ENCODE measurements at places on chromosomes 3 and 15.
A peak's percentile ranks its signal among the peaks of the same experiment; 100 is the strongest.

GRCh38 chr3:183697610-183698317, at the start of gene YEATS2:
Gene YEATS2 (plus strand): TSS chr3:183697797. CDS start chr3:183715163, 17,366 bp downstream.
- DNase-seq, result peak; percentile 90

GRCh38 chr3:73216310-73216709, 154.9 kb downstream of the EBLN2 start:
- DNase-seq, result no peak

- no peak for DNase-seq
These were observed 707.8 kb upstream of the LMCD1 start for GRCh38 chr3:7793786-7794185.

DNA sequence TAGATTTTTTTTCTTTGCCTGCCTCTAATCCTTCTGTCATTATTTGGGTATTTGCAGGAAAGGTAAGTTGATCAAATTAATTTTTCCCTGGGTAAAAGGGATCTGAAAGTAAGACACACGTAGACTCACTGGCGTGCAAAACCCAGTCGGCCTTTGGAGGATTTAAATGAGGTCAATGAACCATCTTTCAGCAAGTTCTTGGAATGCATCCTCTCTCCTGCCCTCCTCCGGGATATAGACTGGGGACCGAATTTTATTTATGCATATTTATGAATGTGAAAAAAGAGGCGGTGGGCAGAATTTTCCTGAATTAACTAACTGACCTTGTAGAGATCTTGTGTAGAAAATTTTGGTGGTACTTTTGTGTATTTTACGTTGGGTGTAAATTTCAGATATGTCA, 2.2 kb downstream of the CADM2 start:
- DNase-seq, result peak; percentile 72

DNA sequence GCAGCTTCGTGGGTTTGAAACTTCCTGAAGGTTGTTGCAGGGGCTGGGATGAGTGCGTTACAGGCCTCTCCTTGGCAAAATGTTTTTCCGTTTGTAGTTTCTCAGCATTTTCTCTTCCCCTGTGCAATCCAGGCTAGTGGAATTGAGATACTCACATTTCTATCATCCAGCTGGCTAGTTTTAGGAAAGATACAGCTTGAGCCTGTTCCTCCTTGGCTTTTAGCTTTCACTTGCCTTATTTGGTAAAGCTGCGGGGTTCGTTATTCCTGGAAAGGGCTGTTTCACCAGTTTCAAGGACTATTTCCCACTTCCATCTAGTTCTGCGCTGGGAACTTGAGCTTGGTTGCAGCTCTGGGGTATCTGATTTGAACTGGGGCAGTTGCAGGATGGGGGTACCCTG, 90.3 kb downstream of the ITPR1 start:
- DNase-seq, result no peak

- DNase-seq, result no peak
These were observed 35.6 kb upstream of the MUC4 start for GRCh38 chr3:195847055-195847950.

DNA sequence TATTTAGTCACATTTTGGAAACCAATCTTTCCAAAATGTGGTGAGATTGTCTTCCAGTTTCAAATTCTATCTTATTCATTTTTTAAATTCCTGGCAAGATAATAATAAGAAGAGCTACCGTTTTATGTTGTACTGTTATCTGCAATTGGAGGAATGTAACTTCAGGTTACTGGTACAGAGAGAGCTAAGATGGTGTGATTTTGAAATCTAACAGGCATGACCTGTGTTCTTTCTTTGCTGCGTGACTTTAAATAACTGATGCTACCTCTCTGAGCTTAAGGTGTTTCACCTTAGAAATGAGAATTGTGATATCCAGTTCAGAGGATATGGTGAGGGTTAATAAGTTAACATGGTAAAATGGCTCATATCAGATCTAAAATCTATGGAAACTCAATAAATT, 21.7 kb downstream of the CADM2 start:
- DNase-seq, result no peak

- peak; percentile 69 for DNase-seq
These were observed 79.8 kb upstream of the NR2E3 start for GRCh38 chr15:71730277-71731144.

DNA sequence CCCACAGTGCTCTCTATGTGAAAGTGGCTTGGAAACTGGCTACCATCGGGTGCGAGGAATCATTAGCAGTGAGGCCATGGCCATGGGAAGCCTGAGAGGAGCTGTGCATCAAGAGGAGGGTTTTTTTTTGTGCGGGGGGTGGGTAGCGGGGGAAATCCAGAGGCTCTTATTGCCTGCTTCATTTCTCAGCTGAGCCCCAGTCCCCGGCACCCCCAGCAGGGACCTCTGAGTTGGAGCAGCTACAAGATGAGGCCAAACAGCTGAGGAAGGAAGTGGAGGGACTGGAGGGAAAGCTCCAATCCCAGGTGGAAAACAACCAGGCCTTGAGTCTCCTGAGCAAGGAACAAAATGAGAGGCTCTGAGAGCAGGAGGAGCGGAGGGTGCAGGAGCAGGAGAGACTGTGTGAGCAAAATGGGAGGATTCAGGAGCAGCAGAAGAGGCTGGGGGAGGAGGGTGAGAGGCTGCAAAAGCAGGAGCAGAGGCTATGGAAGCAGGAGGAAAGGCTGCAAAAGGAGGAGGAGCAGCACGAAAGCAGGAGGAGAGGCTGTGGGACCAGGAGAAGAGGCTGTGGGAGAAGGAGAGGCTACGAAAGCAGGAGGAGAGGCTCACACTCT, 76.7 kb downstream of the ADAMTS7 start:
- DNase-seq, result no peak

DNA sequence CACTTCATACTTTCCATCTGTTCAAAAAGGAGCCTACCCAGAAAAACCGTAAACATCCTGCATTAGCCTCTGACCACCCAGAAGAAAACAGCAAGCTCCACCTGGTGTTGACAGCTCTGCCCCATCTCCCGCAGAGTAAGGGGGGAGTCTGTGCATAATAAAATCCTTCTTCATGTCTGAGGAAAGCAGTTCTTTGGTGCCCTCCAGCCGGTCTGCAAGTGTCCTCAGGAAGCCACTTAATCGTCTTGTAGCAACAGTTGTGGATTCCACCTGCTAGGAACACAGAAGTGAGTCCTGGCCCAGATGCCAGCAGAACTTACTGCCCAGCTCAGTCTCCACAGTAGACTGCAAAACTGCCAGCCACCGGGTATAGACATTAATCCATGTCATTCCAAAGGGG, 22.5 kb downstream of the RIOX2 start:
- DNase-seq, result no peak

DNA sequence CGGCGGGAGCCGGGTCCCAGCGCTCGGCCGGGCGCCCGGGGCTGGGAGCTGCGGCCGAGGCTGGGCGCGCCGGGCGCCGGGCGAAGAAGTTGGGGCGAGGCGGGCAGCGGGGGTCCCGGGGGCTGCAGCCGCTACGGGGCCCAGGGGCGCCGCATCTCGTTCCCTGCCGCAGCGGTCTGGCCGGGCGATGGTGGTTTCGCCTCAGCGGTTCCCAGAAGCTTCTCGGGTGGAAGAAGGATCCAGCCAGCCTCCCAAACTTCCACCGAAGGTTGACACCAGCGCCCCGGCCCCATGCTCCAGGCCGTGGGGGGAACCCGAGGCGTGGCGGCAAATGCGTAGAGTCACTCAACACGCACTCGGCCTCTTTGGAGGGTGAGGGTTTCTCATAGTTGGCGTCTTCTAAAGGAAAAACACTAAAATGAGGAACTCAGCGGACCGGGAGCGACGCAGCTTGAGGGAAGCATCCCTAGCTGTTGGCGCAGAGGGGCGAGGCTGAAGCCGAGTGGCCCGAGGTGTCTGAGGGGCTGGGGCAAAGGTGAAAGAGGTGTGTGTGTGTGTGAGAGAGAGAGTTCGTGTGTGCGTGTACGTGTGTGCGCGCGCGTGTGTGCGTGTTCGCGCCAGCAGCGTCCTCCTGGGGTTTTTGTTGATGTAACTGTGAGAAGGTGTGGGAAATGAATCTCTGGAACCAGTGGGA, 940 bp downstream of the BOC start:
- peak; percentile 79 for DNase-seq

GRCh38 chr3:52078781-52079560, 22.6 kb upstream of the DUSP7 start:
- no peak for DNase-seq

DNA sequence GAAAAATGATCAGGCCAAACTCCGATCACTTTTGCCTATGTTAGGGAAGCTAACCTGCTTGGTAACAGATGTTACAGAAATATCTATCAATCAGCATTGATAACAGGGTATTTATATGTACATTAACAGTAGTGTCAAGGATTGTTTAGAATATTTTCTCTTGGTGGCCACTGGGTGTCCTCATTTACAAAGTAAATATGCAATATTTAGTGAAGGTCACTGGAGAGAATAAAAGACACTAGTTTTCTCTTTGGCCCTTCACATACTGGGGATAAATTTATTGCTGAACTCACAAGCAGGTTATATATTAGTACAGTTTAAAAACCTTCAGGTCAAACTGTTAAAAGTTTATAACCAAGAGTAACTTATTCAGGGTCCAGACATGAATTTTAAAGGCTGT, 69.0 kb downstream of the TIGIT start:
- peak; percentile 31 for DNase-seq

- no peak for DNase-seq
These were observed 594.1 kb downstream of the FGF12 start for GRCh38 chr3:192133271-192133670.

DNA sequence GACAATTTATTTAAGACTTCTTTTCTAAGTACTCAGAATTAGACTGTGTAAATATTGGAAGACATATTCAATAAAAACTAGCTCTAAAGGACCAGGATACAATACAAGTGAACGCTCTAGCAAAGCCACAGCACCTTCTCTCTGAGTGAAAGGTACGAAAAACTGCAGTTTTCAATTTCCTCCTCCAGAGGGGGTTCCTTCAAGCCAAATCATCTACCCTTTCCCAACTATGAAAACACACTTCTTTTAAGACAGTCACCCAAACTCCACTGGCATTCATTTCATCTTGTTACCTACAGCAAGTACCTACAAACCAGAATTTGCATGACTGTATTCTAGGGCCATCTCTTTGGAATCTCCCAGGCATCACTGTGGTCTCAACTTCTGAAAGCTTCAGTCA, 165.8 kb downstream of the ERC2 start:
- DNase-seq, result no peak

DNA sequence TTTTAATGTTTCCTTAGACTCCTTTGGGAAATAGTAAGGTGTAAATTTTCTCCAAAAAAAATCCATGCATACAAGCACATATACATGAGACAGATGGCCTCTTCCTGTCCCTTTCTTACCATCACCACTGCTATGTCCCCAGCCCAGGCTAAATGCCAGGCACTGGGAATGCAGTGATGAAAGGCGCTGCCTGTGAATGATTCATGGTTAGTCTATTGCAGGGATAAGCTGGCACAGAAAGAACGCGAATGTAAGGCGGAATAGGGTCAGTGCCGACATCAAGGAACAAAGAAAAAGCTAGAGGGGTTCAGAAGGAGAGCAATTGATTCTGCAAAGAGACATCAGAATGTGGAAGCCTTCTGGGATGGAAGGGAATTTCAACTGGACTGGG, 36.2 kb upstream of the CFAP161 start:
- DNase-seq, result no peak

- peak; percentile 64 for DNase-seq
These were observed 60.7 kb upstream of the CMTM8 start for GRCh38 chr3:32177702-32178198.

GRCh38 chr3:29668728-29669127, 387.9 kb downstream of the RBMS3 start:
- DNase-seq, result no peak

DNA sequence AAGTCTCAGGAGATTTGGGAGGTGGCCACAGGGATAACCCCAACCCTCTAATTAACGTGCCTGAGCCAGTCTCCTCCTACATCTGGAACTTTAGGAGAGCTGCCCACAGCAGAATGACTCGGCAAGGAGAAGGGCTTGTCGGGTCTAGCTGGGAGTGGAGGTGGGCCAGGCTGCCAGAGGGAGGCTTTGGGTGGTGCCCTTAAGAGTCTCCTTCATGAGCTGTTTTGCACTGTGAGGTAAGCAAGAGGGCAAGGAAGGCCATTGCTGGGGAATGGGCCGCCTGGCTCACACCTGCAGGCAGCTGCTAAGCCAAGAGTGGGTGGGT, 3.6 kb upstream of the TNK2 start:
- no peak for DNase-seq

- no peak for DNase-seq
These were observed 187.2 kb downstream of the MEX3B start for GRCh38 chr15:81858586-81858985.

Measured in eye (tissue), 1 donor.